ENCODE measurements at places on chromosomes 12 and 14. TPM values are rescaled to one million over a fixed set of nuclear protein-coding genes. Genes with fewer than 3 reads are reported as not detected.

The GLT1D1 gene
- total RNA-seq, result not detected

The MYF5 gene
- not detected for total RNA-seq

The P2RX2 gene
- 1.0 TPM for total RNA-seq

DNA sequence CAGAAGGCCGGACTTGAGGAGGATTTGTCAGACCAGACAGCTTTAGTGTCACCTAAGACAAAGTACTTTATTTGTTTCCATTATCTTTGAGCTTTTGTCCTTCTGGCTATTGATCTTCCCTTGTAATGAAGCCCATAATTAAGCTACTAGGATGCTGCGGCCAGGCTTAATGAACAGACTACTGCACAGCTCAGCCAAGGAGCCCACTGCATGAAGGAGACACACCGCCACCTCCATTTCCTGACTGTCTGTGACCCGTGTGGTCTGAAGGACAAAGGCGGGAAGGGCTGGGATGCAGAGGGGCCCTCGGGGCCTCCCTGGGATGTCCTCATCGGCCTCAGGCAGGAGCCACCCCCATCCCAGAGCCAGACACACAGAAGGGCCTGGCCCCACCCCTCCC, 31.0 kb upstream of the GALNT9 start:
- no peak for DNase-seq

DNA sequence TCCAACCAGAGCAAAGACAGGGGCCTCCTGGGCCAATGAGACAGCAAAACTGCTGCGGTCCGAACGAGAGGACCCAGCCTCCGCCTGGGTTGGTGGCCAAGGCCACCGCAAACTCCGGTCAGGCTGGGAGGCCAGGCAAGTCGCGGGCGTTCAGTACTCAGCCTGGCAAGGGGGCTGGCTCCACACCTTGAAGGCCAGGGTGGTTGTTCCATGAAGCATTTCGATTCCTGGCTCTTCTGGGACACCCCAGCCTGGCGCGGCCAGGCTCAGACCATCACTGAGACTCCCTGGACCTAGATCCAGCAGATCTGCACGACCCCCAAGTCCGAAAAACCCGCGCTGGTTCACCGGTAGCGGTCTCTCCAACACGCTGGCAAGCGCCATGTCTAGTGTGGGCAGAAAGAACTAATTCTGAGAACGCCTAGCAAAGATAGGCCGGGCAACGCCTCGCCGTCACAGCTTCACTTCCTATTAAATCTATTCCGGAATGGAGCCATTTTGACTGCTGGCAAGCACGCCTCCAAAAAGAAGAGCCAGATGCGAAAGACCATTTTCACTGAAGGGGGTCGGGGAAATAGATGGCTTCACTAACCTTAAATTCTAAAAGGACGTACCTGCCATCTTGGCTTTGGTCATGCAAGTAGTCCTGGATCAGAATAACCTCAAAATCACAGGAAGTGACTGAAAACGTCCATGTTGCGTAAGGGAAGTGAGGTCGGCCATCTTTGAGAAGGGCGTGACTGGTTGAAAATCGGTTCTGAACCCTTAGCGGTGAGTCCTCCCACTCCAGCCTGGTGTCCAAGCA, at the start of gene PSMB5:
PSMB5 (minus strand) TSS at position 403 of the 805 bp plus-strand sequence; CDS start at position 384, 19 bp downstream.
- peak; percentile 96 for DNase-seq

DNA sequence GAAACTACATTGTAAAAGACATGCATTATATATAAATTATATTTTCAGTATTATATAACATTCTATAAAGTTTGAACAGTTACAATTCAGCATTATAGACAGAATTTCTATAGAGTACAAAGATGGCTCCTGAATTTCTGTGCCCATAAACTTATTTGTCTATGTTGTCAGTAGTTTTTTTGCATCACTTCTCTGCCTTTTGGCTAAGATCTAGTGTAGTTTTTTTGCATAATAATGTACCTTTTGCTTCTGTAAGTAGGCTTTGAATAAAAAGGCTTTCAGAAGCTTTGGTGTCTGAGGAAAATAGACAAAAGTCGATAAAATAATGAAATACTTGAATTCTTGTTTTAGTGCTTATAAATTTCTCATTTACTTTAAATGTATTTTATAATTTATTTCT, 11.1 kb downstream of the DNAL1 start:
- DNase-seq, result no peak

DNA sequence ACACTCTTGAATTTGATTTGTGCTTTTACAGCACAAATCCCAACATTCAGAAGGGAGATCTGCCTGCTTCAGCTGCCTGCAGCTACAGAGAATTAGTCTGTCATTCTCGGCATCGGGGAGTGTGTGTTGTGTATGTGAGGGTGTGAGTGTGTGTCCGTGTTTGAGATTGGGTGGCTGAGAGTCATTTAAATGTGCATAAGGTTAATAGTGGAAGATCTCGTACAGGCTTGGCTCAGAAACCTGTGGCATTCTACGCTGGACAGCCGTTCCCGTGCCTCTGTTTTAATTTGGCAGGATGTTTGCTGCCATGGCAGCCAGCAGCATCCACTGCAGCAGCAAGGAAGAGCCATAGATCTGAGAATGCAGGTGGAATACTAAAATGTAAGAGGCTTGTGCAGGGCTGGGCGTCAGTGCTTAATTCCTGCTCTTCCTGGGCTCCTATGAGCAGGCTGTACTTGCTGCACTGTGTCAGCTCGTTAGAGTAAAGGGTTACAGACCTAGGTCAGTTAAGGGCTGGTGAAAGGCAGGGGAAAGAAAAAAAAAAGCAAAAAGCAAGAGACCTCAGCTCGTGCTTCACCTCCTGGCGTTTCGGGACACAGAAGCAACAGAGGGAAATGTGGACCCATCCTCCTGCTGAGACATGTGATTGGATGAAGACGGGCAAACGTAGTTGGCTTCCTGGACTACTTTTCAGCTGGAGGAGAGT, 205.4 kb downstream of the NAV3 start:
- DNase-seq, result no peak

GRCh38 chr14:103828315-103828967, 18.9 kb downstream of the PPP1R13B start:
- DNase-seq, result peak; percentile 35

DNA sequence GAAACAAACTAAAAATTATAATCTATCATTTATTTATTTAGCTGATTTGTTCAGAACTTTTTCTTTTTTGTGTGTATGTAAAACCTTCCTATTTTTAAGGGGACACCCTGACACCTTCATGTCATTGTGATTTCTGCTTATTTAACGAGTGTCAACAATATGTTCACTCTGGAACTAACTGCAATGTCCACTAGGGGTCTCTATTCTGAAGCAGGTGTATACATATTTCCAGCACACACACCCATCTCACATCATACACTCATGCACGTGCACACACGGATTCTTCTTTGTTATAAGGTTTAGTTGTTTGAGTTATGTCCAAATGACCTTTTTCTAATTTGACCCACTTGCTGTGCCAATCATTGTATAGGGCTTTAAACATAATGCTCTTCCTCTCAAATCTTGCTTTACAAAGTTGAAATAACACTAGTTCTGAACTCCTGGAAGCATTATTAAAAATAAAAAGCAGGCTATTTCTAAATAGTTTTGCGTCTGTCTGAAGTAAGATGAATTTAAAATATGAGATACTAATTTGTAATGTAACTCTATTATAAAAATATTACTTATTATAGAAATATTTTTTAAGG, 15.5 kb downstream of the E2F7 start:
- DNase-seq, result peak; percentile 17

DNA sequence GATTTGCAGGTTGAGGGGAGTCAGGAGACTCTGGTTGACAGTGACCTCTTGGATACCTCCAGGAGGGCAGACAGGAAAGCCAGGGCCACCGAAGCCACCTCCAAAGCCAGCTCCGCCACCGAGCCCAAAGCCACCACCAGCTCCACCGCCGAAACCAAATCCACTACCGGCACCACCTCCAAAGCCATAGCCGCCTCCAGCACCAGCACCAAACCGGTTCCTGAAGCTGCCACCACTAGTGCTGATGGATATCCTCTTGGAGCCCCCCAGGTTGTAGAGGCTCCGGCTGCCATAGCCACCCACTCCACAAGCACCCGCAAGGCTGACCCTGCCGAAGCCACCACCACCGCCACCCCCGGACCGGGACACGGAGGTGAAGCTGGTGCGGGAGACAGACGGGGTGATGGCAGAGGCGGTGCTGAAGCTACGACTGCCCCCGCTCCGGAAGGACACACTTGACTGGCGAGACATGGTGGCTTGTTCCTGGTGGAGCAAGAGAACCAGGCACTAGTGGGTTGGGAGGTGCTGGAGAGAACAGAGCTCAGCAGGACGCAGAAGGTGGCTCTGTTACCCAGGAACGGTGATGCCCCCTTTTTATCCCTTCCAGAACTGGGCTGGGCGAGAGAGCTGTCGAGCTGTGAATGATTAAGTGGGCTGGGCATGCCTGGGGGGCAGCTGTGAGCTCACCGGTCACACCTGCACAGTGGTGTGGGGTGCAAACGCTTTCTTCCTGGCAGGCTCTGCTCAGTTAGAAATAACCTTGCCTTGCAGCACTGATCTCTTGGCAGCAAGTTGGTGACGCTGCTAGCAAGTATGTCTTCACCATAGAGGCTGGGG, at the start of gene KRT5:
KRT5 (minus strand) TSS at position 569 of the 837 bp plus-strand sequence; CDS start at position 471, 98 bp downstream.
- no peak for DNase-seq

DNA sequence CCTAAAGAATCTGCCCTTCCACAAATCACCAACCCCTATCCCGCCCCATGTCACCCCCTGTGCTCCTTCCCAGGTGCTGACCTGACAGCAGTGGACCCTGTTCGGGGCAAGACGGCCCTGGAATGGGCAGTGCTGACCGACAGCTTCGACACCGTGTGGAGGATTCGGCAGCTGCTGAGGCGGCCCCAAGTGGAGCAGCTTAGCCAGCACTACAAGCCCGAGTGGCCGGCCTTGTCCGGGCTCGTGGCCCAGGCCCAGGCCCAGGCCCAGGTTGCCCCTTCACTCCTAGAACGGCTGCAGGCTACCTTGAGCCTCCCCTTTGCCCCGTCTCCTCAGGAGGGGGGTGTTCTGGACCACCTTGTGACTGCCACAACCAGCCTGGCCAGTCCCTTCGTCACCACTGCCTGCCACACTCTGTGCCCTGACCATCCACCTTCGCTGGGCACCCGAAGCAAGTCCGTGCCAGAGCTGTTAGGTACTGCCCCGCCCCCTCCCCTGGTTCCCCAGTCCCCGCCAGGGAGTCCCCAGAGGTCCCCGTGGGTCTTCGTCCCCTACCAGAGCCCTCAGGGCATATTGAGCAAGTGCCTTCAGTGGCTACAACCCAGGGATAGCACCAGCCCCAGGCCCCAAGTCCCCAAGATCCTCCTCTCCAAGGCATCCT, 2.7 kb downstream of the ANKRD33 start:
- no peak for DNase-seq

- DNase-seq, result peak; percentile 3
Measured at GRCh38 chr14:98189511-98189910, 1082.5 kb downstream of the BCL11B start.

DNA sequence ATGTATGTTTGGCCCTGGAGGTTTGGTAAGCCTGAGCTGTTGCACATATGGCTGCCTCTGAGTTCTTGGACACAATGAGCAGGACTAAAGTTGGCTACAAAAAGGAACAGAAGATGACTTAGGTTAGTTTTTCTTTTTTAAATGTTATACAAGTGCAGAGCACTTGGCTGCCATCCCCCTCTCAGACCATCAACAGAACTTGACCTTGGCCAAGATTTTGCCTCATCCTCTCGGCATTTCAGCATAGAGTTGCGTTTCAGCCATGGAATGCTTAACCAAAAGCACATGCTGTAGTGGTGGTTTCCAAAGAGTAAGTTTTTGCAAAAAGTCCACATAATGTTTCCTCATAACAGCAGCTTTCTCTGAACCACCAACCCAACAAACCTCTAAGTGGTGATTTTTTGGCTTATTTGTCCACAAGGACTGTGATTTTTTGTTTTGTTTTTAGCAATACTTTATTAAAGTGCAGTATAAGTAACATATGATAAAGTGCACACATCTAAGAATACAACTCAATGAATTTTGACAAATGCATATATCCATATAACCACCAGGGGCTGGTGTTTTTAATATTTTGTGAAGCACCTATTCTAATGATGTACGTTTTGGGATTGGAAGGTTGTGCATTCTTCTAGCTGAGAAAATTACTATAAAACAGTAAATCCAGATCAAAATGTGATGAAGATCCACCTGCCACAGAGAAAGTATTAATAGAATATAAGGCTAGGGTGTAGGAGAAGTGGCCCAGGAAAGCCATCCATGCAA, 12.1 kb upstream of the GALNT16 start:
- DNase-seq, result peak; percentile 26

GRCh38 chr12:53207042-53207441, at the start of gene ITGB7:
Gene ITGB7, minus strand, starts transcription at chr12:53207251. Its CDS starts 6,808 bp downstream, at chr12:53200443.
- DNase-seq, result no peak

DNA sequence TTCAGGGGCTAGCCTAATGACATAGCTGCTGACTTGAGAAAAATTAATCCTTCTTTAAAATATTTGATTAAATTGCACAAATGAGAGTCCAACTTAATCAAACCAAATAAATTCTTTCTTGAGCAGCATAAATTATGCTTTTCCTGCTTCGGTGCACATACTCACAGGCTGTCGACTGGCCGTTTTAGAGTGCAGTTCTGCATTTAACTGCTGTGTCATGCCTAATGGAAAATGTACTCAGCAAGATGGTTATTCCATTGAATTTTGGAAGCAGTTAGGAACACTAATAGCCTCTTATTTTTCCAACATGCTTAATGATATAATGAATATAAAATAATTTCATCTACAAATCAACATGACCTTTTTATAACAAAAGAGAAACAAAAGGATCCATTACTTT, 266.1 kb upstream of the LRIG3 start:
- no peak for DNase-seq

DNA sequence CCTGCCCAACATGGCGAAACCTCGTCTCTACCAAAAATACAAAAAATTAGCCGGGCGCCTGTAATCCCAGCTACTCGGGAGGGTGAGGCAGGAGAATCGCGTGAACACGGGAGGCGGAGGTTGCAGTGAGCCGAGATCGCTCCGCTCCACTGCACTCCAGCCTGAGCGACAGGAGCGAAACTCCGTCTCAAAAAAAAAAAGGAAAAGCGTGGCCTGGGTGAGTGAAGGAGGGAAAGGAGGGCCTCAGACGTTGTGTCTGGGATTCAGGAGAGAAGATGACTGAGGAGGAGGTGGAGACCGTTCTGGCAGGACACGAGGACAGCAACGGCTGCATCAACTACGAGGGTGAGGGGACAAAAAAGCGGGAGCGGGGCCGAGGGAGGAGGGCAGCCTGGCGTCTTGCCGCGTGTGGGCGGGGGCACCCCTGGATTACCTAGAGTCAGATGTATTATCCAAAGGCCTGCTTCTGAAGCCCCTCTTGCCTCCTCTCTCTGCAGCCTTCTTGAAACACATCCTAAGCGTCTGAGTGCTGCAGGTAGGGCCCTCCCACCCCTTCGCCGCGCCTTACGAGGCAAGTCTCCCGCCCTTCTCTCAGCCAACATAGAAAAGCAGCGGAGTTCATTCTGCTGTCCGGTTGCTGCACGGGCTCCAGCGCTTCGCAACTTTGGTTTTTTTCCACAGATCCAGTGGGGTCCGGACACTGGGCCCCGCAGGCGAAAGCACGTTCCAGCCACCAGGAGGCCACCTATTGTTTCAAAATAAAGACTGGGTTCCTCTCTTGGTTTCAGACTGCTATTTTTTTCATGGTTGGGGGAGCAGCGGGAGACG, 744 bp upstream of the MYL6 start:
- DNase-seq, result peak; percentile 77

DNA sequence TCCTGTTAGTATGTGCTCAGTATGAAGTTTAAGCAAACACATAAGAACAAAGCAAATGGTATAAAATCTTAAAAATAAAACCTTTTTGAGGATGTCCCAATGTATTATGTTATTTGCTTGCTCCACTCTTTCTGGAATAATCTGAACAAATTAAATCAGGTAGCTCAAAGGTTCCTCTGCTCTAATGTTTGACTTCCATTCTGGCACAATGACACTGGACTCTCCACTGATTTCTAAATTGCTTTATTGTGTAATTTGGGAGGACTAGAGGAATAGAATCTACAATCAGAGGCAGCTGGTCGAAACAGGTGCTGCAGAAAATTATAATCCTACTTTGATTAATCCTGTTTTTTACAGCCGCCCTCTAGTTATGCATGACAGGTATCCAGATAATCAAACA, 523.7 kb upstream of the FOXG1 start:
- no peak for DNase-seq
